Activated effector memory CD4-positive, alpha-beta T cell treated with Interleukin-2 at 50 U/mL for 16 hours (primary cell): ENCODE measurements at places on chromosomes 6 and 20.

DNA sequence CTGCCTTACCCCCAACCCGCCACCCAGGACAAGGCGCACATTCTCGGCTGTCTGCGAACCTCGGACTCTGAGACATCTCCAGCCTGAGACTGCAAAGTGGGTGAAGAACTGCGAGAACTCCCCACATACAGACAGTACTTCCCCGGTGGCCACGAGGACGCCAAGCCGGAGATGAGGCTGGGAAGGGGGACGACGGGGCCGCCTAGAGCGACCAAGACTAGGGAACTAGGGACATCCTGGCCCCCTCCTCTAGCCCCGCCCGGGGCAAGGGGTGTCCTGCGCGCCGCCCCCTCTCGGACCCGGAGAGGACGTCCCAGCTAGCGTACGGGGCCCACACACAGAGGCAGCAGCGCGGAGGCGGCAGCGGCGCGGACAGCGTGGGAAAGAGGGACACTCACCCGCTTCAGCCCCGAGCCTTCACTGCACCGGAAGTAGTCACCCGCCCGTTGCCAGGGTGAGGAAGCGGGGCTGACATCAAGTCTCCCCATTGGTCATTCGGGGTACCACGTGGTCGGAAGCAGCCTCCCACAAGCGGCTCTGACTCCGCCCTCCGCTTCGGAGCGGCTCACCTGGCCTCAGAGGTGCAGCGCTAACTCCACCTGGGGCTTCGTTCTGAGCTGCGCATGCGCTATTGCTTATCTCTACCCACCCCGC lies at the start of gene TASP1:
Gene TASP1, minus strand, starts transcription at position 437 of the 654 bp plus-strand sequence. CDS start 8,854 bp downstream, outside the sequence.
- peak; percentile 96 for DNase-seq

GRCh38 chr6:153476243-153476642 lies 345.2 kb upstream of the RGS17 start:
- no peak for DNase-seq

- peak; percentile 56 for DNase-seq
These were observed 20.6 kb upstream of the ECI2 start for GRCh38 chr6:4155848-4156466.

DNA sequence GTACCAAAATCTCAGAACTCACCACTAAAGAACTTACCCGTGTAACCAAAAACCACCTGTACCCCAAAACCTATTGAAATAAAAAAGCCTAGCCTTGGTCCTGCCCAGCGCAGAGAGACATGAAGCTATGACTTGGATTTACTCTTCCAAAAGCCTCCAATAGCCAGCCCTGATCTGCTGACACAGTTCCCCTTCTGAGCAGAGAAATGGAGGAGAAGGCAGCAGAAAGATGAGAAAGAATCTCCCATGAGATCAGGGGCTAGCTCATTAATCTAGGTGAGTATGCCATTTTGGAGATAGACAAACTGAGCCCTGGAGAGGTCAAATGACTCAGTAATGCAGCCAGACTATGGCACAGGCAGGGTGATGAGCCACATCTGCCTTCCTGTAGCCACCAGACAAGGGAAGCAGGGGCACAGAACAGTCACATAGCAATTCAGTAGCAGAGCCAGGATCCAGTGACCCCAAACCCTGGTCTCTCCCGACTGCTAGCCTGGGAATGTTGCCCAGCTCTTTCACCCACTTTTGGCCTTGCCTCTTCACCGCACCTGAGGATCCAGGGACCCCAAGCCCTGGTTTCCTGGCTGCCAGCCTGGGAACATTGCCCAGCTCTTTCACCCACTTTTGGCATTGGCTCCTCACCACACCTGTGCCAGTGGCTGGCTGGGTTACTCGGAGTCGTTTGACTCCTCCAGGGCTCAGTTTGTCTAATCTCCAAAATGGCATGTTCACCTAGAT lies 7.2 kb upstream of the SDCBP2 start:
- no peak for DNase-seq

GRCh38 chr20:48820649-48820973 lies 7.2 kb downstream of the PREX1 start:
- DNase-seq: no peak

DNA sequence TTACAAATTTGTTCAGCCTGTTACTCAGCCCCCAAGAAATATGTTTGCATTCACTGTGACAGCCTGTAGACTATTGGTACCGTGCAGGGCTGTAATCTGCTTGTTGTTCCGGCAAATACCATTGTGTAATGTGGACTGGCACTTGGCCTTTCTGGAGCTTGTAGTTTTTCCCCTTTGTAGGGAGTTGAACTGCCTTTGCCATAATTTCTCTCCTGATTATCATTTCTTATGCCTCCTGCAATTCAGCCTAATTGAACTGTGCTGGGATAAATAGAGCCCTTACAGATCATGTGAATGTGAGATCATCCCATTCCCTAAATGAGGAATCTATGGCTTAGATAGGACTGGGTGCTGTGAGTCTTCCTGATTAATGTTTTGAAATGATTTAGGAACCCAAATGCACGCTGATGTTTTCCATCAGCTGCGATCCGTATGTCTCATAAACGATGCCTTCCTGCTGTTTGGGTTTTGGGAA lies 185.1 kb downstream of the JARID2 start:
- DNase-seq: no peak

GRCh38 chr20:31764641-31765305 lies 25.7 kb downstream of the TPX2 start:
- no peak for DNase-seq

- DNase-seq: no peak
These were observed 72.6 kb downstream of the REV3L start for GRCh38 chr6:111410371-111410770.

- no peak for DNase-seq
These were observed 73.2 kb downstream of the TRERF1 start for GRCh38 chr6:42378536-42378935.

- DNase-seq: no peak
These were observed 108.0 kb downstream of the PRND start for GRCh38 chr20:4829514-4830215.

DNA sequence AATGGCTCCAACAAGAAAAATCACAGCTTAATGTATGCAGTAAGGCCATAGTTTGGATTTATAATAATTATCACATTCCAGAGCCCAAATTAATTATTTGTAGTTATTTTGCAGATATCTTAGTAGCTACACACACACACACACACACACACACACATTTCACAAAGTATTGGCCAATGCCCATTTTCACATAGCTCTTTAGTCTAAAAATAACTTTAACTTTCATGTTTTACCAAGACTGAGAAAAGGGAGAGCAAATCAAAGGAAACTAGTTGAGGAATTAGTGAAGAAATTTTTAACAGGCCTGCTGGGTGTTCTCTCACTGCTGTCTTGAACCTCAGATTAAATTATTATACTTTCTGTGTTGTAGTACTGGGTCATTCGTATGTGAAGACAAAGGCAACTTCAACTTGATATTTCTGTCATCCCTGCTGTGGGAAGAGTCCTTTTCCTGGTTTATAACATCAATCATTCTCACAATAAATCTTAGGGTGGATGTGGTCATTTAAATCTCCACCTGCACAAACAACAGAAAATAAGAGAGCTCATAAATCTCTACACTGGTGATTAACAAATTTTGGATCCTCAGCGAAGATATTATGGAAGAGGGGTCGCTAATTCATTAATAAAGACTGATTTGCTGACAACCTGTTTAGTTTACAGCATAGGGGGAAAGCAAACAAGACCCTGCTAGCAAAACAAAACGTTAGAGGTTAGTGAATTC lies 1.6 kb upstream of the TCF21 start:
- DNase-seq: no peak

DNA sequence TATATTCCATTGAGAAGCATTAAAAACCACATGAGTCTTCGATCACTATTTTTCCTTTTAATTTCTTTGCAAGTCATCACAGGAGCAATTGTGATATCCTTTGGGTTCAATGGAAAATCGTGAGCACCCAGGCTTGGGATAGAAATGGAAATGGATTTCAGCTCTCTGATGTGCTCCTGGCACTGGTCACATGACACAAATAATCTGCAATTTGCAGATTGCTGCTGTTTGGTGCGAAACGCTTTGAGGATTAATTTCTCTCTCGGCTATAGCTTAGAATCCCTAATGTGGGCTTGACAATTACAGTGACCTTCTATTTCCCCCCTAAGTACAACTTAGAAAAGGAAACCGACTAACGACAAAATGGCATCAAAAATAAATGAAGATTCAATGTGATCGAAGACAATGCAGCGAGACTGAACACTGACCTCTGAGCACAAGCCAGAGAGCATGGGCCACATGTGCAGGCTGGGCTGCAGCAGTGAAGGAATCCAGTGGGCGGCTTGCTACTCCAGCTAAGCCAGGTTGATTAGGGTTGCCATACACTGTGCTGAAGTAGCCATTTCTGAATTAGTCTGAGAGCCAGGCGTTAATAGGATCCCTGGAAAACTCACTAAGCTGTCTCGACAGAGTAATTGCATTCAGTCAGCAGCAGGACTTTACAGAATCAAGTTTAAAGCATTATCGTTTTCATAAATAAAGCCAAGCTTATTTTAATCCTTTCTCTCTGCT lies 301.8 kb upstream of the AGPAT4 start:
- DNase-seq: no peak

- peak; percentile 8 for DNase-seq
These were observed 1.4 kb downstream of the MDGA1 start for GRCh38 chr6:37696220-37696840.

- DNase-seq: no peak
These were observed 146.1 kb downstream of the TFAP2A start for GRCh38 chr6:10268611-10269310.

- DNase-seq: no peak
These were observed 249.6 kb upstream of the RIN2 start for GRCh38 chr20:19508449-19508848.

- no peak for DNase-seq
These were observed 57.8 kb downstream of the PHACTR3 start for GRCh38 chr20:59662161-59662560.

DNA sequence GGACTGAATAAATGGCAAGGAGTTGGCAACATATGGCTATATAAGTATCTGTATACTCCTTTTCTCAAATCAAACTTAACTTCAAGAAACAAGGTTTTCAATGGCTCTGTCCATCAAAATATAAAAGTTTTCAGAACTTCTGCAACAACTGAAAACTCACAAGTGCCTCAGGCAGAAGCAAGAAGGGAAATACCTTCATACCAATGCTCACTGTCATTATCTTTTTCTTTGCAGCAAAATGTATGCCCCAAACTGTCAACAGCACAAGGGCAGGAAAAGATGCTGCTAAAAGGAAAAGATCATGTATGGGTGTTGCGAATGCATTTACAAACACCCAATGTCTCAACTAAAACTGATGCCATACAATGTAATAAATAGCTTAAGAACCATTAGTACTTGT lies 45.9 kb downstream of the PTPRK start:
- no peak for DNase-seq
